Left kidney (tissue), 8 donors: ENCODE measurements at places on chromosomes 12 and 14. TPM values are rescaled to one million over a fixed set of nuclear protein-coding genes. Genes with fewer than 3 reads are reported as not detected.

DNA sequence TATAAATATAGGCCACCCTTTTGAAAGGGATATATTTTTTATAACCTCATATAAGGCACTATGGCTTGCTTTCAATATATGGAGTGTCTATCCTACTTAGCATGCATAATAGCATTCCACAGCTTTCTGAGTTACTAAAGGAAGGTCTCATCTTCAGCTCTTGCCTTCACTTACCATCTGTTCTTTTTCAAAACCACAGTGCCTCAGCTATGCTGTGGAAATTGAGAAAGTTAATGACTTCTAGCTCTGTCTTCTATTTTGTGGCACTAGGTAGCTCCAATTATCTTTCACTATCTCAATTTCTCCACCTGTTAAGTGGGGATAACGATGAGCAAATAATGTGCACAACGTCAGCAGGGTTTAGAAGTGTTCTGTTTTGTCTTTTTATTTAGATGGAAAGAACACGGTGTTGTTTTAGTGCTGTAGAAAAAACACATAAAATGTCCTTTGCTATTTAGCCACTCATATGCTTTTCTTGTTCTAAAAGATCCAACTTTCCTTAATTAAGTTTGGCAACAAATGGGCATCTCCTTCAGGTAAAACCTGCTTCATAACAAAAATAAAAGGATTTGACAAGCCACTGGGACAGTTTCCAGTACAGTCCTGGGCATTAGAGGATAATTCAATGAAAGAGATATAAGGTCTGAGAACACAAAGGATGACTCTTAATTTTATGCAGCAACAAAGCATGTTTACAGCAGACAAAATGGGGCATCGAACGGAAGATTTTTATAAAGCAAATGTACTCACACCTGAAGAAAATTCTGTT lies 462.0 kb upstream of the SYT1 start:
- no peak for DNase-seq

DNA sequence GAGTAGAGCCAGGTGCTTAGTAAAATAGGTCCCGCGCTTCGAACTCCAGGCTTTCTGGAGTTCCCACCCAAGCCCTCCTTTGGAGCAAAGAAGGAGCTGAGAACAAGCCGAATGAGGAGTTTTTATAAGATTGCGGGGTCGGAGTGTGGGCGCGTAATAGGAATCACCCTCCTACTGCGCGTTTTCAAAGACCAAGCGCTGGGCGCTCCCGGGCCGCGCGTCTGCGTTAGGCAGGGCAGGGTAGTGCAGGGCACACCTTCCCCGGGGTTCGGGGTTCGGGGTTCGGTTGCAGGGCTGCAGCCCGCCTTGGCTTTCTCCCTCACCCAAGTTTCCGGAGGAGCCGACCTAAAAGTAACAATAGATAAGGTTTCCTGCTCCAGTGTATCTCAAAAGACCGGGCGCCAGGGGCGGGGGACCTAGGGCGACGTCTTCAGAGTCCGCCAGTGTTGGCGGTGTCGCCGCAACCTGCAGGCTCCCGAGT lies 3.6 kb downstream of the SSTR1 start:
- DNase-seq: no peak

DNA sequence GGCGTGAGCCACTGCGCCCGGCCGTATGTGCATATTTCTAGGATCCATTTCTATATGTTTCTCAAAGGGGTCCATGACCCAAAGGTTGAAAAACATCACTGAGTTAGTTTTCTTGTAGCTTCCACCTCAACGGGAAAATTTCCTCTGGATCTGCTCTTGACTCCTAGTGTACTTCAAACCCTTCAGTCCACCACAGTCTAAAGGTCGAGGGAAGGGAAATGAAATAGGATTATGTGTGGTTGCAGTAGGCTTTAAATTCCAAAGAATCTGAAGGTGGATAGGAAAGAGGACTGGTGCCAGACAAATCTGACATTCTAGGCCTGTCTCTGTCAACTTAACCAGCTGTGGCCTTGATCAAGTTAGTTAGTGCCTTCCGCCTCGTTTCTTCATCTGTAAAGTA lies 1.7 kb upstream of the SUOX start:
- DNase-seq: no peak

DNA sequence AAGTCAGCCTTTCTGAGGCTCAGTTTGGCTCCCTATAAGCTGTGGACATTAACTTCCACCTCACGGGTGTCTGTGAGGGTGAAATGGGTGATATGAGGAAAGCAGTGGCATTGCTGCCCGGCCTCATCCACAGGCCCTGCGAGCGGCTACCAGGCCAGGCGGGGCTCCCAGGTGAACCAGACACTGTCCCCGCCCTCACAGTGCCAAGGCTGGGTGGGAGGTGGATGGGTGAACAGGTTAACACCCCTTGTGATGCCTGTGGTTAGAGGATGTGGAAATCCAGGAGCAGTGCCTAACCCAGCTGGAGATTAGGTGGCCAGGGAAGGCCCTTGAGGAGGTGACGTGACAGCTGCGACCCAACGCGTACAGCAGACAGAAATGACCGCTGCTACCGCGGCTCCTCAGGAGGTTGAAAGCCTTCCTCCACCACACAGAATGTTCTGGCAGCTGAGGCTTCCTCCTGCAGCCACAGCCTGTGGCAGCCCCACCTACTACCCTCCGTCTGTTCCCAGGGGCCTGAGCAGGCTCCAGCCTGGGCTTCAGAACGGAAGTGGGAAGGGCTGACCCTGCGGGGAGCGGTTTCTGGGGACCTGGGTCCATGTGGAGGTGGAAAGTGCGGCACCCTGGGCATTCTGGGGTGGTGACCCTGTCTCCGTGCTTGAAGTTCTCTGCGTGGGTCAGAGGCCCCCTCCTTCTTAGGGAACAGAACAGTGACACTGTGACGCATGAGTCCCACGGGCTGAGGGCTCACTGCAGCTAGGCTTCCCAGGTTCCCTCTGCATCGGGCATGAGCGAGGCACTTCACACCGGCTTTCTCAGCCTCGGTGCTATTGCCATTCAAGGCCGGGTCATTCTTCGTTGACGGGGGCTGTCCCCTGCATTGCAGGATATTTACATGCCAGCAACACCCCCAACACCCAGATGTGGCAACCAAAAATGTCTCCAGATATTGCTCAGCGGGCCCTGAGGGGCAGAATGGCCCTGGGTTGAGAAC lies 9.7 kb downstream of the MMAB start:
- DNase-seq: no peak

The RBP5 gene
- 54.0 TPM for polyA plus RNA-seq
